ENCODE measurements at places on chromosomes 2 and 18.

GRCh38 chr18:5543773-5544389, at the start of gene EPB41L3:
Gene EPB41L3, minus strand, starts transcription at chr18:5543997. Its CDS starts 54,814 bp downstream, at chr18:5489183.
- peak; percentile 58 for DNase-seq

DNA sequence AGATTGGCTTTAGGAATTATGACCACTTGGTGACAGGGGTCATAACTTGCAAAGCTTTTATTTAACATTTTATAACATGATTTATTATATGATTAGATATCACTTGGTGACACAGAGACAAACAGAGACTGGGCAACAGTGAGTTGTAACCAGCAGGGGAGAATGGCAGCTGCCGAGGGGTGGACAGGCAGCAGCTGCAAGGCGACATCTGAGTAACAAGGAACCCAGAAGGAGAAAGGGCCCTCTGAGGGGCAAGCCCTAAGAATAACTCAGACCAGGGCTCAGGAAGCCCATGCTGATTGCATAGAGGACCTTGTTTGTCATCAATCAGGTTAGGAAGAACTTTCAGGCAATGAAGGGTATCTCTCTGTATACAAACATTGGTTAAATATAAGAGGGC, 339.9 kb upstream of the SOX11 start:
- no peak for DNase-seq

- DNase-seq: no peak
Observed at GRCh38 chr2:195594248-195594647, 62.8 kb upstream of the SLC39A10 start.

- DNase-seq: no peak
Observed at GRCh38 chr2:225076125-225076524, 33.9 kb upstream of the DOCK10 start.

- DNase-seq: no peak
Observed at GRCh38 chr2:127721311-127721977, 20.1 kb downstream of the SFT2D3 start.

DNA sequence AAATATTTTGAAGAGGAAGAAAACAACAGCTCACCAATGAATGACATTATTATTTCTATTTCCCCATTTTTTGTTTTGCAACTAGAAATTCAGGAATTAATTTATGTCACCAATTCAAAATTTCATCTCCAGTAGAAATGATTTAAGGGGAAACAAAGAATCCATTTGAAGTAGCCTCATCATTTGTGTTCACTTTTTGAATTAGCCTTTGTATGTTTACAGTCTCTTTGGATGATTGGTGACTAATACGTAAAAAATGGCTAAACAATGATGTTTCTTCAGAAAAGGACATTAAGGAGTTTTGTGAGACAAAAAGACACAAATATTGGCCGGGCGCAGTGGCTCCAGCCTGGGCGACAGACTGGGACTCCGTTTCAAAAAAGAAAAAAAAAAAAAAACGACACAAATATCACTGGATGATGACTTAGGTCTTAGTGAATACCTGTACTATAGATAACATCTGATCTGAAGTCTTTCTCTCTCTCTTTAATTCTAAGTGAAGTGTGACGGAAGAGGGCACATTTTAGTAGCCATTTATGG, 313.2 kb downstream of the PIK3C3 start:
- DNase-seq: no peak

DNA sequence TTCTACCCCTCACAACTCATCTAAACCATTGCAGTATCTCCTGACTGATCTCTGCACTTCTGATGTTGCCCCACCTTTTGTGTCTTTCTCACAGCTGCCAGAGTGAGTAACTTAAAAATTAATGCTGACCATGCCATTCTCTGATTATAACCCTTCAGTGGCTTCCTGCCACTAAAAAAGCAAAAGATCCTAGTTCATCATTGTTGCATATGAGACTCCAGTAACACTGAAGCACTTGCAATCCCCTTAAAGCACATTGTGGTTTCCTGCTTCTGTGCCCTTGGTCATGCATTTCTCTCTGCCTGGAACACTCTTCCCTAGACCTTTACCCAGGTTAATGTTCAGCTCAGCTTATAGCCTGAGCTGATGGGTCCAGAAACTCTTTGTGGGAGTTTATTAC, 95.1 kb upstream of the WDSUB1 start:
- DNase-seq: no peak

DNA sequence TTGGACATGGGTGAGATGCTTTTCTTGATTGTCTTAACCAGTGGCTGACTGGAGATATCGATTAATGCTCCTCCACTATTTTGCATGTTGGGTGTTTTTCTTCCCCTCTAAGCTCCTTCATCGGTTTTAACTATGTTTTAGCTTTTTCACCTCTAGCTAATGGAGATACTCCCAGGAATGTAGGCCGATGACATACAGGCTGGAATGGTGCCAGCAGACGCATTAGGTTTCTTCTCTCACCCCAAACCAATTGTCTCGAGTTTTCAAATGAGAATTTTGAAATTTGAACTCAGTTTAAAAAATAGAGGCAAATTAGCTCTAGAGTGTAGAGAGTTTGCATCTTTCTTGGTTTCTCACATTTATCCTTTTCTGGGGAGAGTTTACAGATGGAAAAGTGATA, 247.6 kb downstream of the RPRM start:
- no peak for DNase-seq

DNA sequence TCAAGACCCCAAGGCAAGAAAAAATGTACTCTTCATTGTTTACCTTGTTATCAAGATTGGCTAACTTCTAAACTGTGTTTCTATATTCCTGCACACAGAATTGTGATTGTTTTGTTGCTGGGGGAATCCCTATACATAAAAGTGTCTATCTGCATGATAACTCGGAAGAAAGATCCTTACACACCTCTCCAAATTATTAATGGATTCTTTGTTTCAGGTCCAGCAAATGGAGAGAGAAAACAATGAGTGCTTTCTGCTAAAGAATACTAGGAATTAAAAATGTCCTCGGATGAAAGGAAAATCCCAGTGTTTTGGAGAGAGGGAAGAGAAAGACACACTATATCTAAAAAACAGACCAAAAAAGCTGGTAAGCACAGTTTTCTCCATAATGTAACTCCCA, 6.2 kb upstream of the DAPL1 start:
- DNase-seq: no peak

DNA sequence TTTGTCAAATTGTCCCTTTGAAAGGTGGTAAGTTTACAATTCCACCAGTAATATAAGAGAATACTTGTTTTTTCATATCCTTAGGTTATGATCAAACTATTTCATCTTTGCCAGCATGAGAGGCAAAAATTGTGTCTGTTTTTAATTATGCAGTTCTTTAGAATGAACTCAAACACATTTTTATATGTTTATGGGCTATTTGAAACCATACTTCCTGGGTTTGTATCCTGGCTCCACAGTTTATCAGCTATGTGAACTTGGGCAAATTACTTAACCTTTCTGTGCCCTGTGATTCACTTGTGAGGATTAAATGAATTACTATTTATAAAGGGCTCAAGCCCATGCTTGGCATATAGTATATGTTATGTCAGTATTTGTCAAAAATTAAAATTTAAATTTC, 109.4 kb downstream of the TANC1 start:
- DNase-seq: no peak

- DNase-seq: no peak
Observed at GRCh38 chr2:241935314-241935713, 65.8 kb downstream of the RTP5 start.

DNA sequence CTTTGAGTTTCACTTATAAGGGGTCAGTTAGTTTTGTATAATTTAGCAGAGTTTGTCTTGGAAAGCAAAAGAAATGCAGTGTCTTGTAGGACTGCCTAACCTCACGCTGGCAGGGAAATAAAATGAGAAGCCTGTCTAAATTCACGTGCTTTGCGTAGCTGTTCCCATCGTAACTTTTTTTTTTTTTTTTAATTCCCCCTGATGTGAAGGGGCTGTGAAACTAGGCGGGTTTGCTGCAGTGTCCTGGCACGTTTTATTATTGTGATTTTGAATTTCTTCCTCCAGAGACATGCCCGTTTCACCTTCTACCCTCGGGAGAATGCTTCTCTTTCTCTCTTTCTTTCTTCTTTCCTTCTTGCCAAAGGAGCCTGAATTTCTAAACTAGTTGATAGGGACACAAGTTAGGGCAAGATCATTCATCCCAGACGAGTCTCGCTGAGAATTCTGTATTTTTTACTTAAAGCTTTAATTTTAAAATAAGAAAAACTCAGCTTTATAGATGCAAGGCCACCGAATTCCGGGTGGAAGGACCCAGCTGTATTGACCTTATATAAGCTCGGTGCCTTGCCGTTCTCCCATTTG, 2.3 kb downstream of the MEIS1 start:
- no peak for DNase-seq

- DNase-seq: no peak
Observed at GRCh38 chr2:144165599-144166250, 354.2 kb downstream of the ZEB2 start.

DNA sequence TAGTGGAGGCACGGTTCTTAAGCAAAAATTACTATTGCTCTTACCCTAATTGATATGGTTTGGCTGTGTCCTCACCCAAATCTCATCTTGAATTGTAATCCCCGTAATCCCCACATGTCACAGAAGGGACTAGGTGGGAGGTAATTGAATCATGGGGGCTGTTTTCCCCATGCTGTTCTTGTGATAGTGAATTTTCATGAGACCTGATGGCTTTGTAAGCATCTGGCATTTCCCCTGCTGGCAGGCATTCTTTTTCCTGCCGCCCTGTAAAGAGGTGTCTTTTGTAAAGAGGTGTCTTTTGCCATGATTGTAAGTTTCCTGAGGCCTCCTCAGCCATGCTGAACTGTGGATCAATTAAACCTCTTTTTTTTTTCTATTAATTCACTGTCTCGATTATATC, 1691.8 kb upstream of the SLC39A10 start:
- DNase-seq: no peak

All from heart right ventricle (tissue), 16 donors.